ENCODE measurements at places on chromosomes 13 and 19.
A peak's percentile ranks its signal among the peaks of the same experiment; 100 is the strongest.

GRCh38 chr19:53877361-53877766, 4.6 kb upstream of the PRKCG start:
- peak; percentile 85 for DNase-seq

DNA sequence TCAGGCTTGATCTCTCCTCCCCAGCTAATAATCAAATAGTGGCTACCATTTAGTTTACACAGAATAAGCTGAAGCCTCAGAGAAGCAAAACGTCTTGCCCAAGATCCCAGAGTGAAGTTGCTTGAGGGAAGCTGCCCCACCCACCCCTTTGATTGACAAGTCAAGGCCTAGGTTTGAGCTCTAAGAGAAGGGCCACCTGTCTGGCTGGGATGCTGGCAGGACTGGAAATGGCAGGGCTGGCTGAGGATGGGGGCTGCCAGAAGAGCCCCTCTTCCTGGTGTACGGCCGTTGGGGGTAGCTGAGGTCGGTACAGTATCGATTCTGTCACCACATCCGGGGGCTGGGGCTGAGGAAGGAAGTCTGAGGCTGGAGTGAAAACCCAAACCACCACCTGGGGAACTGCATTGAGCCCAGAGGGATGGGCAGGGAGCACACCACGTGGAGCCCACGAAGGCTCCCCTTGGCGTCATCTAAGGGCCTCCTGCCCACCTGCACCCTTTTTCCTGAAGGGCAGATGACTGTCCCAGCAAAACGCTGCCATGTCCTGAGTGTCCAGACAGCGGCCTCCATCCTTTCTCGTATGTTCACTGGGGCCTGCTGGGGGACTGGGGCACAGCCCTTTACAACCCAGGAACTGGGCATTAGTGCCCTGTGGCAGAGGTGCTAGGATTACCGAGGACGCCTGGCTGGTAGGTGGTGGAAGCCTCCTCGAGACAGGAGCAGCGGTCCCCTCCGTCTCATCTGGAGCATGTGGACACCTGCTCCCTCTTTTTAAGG, 1.4 kb upstream of the PRKD2 start:
- DNase-seq = peak; percentile 92

DNA sequence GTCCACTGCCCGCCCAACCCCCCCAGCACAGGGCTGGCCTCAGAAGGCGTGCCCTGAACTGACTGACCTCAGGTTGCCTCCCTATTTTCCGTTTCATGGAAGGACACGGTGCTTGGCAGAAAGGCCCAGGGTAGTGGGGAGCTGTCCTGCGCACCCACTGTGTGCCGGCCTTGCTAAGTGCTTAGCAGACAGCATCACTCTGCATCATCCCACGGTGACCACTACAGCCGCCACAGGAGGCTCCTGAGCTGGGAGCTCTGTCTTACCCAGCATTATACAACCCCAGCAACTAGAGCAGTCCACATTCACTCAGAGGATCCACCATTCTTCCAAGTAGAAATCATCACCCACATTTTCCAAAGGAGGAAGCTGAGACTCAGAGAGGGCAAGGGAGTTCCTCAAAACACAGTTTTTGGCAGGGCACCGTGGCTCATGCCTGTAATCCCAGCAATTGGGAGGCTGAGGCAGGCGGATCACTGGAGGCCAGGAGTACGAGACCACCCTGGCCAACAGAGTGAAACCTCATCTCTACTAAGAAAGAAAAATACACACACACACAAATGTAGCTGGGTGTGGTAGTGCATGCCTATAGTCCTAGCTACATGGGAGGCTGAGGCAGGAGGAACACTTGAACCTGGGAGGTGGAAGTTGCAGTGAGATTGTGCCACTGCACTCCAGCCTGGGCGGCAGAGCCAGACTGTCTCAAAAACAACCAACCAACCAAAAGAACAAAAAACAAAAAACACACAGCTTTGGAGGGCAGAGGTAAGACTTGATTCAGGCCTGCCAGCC, 1.6 kb downstream of the SBK2 start:
- DNase-seq = no peak

DNA sequence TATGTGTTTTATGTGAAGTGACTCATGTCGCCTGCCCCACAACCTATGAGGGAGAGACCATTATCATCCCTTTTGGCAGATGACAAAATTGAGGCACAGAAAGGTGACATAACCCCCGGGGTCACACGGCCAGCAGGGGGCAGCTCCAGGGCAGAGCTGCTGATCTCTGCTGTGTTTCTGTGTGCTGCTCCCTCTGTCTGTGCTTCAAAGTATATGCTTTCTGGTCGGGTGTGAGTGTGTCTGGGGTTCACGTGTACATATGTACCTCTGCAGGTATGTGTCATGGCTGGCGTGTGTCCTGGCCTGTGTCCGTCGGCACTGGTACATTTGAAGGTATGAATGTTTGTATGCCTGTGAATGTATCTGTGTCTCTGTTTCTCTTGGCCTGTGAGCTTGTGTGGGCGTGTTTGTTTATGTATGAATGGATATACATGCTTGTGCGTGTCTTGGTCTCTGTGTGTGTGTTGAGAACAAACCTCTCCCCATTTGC, 7.1 kb downstream of the LIPE start:
- peak; percentile 94 for DNase-seq

DNA sequence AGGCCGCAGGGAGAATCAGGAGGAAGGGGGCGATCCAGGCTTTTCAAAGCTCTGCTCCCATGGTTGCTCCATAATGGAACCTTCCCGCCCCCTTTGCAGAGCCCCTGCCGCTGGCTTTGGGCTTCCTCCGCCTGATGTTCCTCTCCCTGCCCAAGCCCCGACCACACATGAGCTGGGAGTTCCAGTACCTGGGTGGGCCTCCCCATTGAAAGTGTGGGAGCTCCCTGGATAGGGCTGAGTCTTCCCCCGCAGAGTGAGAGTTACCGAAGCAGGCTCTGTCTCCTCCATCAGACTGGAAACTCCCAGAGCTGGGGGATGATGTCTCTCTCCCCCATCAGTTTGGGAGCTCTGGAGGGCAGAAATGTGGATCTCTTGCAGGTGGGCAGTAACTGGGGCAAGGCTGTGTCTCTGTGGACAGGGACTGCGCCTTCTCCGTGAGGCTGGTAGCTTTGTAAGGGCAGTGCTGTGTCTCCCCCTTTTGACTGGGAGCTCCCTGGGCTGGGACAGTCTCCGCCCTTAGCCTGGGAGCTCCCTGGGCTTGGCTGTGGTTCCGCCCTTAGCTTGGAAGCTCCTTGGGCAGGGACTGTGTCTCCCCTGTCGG, 722 bp downstream of the DCAF15 start:
- peak; percentile 68 for DNase-seq

DNA sequence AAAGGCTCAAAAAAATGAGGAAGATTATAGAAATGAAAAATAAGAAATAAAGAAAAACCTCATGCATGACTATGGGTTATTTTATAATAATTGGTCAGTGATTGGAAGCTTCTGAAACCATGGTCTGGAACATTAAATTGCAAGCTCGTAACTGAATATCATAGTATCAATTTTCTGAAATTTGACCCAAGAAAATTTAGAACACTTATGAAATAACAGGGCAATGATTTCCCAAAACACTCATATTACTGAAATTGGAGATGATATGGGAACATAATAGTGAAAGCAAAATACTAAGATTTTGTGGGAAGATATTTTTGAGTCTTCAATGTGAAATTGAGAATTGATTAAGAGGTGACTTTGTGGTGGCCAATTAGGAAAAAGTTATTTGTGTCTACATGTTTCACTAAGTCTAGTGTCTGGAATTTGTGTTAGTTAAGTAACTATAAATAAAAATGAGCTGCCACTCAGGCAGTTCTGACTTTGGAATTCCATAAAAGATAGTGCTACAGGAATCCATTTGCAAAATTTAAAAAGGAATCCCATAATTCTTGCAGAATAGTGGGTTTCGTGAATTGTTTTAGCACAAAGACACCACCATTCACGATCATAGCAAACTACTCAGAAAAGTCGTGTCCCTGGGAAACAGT, 603.0 kb downstream of the LMO7 start:
- DNase-seq = no peak

- DNase-seq = no peak
These were observed 595 bp downstream of the ZNF440 start for GRCh38 chr19:11814700-11815035.

DNA sequence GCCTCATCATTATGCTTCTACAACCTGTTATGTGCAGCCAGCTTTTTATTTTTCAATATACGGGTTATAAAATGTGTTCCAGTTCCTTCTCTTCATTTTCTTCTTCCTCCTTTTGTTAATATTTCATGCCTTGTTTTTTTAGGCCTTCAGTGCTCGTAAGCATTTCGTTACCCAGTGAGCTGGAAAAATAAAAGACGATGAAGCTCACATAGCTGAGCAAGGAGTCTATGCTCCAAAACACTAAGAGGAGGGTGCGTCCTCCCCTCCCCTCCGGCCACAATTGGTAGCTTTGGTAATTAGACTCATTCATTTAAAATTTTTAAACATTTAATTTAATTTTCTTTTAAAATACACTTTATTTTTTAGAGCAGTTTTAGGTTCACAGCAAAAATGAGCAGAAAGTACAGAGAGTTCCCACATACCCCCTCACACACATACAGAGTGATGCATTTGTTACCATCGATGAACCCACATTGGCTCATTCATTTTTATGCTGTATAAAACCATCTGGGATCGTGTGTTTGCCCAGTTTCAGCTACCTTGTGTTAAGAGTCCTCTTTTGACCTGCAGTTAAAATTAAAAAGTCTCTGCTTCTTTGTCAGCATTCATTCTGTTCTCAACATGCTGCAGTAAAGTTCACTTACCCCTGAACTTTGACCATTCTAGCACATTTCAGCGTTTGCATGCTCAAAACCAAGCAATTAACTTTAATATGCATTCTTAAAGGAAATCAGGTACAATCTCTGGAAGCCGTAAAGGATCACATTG, 223.9 kb downstream of the LACC1 start:
- DNase-seq = no peak

GRCh38 chr13:55577847-55578210, 1562.9 kb upstream of the PRR20A start:
- no peak for DNase-seq

DNA sequence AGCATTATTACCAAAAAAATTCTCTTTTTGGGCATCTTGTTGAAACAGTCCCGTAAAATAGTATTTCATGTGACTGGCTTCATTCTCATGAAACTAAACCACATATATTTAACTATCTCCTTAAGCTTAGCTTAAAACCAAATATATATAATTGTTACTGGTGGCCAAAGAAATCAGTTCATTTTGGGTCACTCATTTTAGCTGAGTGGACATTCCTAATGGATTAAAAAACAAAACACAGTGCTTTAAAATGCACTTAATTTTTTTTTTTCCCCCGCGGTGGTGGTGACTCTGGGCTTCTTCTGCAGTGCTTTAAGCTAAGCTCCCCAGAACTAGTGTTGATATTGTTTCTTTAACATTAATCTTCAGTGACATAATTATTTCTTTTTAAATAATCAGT, 540.1 kb downstream of the GPC6 start:
- no peak for DNase-seq

DNA sequence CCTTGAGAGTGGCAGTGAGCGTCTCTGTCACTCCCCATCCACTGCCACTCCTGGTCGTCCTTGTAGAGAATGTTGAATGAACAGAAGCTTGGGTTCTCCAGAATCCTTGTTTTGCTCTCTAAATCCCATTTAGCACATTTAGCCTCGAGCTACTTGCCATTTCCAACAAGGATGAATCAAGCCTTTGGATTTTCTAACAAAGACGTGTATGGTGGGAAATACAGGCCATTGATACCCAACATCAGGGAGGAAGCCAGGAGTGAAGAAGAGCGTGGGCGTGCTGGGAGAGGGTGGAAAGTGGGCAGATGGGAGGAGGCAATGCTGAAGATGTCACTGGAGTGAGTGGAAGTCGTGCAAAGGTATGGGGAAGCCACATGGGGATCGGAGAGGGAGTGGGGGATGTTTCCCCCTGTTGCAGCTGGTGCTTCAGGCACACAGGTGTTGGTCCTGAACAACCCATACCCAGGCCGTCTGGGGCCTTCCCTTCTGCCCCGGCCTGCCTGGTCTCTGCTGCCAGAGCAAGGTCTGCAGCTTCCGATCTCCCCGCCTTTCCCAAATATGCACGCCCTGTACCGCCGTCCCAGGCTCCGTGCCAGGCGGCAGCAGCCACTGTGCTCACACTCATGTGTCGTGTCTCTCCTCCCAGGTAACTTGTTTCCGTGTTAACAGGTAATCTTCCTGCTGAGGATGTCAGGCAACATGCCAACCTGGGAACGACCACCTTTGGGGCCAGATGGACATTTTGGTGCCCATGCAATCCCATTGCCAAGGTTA, 48.7 kb downstream of the ZIC5 start:
- no peak for DNase-seq

GRCh38 chr13:20405691-20406090, 120.0 kb downstream of the CRYL1 start:
- DNase-seq = no peak

DNA sequence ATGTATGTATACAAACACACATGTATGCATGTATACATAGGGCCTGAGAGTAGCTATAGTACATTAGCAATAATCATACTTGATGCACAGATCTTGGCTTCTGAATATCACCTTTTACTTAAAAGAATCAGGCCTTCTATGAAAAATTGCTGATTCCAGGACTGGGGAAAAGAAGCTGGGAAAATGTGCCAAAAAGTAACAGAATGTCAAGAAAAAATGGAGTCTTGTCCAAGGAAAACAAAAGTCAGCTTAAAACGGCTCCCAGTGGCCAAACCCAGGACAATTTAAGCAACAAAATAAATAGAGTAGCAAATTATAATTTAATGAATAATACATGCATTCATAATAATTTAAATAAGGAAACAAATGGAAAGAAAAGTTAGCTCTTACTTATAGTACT, 2104.9 kb downstream of the PCDH9 start:
- DNase-seq = no peak

DNA sequence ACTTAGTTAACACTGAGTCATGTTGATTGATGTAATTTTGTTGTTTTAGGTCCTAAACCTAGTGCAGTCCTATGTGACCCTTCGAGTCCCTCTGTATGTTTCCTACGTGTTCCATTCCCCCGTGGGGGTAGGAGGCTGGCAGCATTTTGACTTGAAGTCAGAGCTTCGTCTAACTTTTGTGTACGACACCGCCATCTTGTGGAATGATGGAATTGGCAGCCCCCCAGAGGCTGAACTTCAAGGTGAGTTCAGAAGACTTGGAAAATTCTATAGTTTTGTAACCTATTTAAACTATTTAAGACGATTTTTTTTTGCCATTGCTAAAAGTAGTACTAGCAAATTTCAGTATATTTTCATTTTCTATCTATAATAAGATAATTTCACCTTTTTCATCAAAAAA, 117.9 kb downstream of the STOML3 start:
- DNase-seq = peak; percentile 69
